Frontal cortex (tissue), 4 donors: ENCODE measurements at places on chromosomes 7 and 10. TPM values are rescaled to one million over a fixed set of nuclear protein-coding genes. Genes with fewer than 3 reads are reported as not detected.

- DNase-seq, result no peak
Measured at GRCh38 chr10:6280291-6280690, 77.6 kb downstream of the PFKFB3 start.

SPDYE2 gene
- total RNA-seq, result not detected

FKBP6 gene
- total RNA-seq, result not detected

ETV1 gene
- total RNA-seq, result 43.2 TPM

SLC13A4 gene
- total RNA-seq, result 12.6 TPM

UTF1 gene
- total RNA-seq, result not detected

DNA sequence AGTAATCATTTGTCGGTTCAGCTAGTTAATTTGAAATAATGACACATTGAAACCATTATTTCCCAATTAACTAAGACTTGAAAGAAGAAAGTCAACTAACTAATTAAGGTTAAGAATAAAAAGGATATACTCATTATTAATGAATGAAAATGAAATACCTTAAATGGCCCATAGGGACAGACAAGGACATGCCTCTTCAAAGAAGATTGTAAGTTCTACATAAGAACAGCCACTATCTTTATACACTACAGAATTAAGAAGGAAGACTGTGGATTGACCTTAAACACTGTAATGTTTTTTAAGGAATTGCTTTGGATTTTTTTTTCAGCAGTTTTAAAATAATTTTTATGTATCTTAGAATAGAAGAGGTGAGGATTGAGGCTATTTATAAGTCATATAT is 60.7 kb downstream of the CSTF2T start:
- no peak for DNase-seq

DNA sequence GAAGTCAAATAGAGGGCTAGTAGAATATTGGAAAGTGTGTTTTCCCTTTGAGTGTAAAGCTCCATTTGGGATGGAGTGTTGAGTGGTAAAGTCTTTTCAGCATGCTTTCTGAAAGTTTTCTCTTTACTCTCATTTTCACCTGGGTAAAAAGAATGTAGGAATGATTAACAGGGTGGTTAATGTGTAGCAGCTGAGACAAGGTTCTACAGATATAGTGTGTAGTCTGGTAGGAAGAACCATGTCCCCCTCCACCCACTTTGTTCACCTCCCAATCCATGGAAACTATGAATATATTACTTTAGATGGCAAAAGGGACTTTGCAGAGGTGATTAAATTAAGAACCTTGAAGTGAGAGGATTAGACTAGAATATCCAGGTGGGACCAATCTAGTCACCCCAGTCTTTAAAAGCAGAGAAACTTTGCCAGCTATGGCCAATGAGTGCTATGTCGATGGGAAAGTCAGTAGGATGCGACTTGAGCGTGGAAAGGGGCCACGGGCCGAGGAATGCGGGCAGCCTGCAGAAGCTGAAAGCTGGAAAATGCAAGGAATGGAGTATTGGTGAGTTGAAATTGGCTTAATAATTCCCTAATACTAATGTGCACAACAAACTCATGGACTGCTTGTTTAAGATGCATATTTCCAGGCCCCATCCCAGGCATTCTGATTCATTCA is 166.3 kb upstream of the AHR start:
- no peak for DNase-seq

PRKG1 gene
- 15.5 TPM for total RNA-seq

DNA sequence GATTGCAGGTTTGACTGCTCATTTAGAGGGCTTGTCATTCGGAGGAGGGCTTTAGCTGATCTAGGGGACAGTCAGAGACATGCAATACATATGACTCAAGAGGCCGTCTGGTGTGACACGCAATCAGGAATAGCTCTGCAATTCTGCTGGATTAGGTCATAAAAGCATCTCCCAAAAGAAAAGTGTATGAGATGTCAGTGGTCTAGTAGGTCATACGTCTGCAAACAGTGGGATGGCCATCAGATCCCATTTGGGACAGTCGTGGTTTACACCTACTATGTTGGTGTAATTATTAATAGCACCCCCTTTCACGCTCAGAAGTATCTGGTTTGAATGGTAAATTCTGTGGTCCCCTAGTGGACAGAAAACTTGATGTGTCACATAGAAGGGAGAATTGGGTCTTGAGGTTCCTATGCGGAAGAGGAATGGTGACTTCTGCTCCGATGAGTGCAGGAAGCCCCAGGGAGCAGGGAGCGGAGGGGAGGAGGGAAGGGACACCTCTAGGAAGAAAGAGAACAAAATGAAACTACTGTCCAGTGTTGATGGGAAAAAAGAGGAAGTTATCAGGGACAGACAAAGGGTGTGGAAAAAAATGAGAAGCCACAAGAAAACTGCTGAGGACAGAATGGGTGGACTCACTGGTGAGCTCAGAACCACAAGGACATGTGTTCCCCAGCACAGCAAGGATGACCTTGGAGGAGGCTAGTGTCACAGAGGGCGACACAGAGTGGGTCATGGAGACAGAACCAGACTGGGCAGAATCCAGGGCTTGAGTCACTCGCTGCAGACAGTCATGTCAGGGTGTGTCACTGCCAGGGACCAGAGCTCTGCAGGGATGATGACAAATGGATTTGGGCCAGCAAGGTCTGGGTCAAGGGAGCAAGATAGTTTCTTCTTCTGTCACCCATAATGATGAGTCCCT is 59.9 kb downstream of the MAP3K8 start:
- DNase-seq, result no peak

CADPS2 gene
- total RNA-seq, result 9.8 TPM

VPS50 gene
- 119 TPM for total RNA-seq

DNA sequence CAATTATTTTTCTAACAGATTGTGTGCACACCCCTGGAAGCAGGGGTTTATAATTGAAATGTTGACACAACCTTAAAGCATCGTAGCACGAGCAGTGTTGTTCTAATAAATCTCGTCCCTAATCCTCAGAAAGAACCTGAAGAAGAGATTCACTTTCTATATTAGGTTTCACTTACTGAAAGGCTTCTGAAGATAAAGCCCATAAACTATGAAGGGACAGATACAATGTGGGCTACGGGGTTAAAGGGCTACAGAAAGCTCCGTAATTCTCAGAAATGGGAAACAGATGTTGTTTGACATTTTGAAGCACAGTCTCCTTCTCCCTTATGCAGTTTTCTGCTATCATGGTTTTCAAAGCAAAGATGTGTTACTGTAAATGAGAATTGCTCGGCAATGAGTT is 479.6 kb downstream of the GATA3 start:
- DNase-seq, result no peak

HOXA7 gene
- not detected for total RNA-seq

DNA sequence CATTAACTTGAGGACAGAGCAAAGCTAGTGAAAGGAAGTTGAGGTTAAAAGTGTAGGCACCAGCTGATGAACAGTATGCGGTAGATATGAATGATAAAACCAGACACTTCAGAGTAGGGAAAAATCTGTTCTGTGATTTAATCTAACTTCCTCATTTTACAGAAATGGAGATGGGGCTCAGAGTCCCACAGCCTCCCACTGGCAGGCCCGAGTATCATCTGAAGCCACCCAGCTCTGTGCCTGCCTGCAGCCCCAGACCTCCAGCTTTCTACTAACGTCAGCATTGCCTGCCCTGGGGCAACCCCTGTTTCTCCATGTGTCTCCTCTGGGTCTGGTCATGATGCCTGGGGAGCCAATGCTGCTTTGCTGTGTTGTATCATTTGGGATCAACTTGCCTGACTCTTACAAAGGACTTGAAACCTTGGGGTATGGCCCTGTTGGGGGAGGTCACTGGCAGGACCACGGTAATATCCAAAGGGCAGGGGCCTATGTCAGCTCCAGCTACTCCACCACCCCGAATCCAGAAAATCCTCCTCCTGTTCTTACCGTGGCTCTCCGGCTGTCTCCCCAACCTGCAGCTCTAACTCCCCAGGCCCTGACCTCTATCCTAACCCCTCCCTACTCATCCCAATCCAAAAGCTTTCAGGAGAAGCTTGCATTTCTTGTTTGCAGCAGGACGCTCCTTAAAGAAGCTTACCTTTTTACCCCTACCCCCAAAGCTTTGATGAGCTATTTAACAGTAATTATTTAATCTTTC is 56.2 kb upstream of the NPY start:
- DNase-seq, result no peak

DNA sequence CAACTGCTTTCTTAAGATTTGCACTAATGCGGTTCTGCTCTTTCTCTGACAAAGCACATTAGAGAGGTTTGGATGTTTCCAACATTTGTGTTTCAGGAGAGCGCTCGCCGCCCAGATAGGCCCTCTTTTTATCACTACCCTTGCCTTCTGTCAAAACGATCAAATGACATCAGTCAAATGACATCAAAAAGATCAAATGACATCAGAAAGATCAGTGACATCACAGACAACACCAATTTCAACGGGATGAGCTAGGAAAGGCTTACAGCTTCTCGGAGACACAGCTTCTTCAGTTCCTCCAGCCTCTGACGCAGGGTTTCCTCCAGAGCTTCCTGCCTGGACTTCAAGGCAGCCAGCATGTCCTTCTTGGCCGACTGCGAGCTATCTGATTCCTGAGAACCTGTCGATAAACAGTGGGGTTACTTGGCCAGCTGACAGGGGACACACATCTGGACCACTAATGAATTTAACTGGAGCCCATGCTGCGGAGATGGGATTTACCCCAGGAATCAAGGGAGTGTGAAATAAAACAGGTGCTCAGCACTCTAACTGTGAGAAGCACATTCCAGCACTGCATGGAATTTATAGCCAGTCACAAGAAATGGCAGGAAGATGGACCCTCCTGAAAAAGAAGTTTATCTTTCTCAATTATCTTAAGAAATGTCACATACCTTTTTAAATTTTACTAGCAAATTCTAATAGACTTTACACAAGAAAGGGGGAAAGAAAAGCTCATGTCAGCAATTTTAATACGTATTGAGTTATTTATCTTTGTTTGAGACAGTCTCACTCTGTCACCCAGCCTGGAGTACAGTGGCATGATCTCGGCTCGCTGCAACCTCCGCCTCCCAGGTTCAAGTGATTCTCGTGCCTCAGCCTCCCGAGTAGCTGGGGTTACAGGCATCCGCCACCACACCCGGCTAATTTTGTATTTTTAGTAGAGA is 88.2 kb downstream of the PRPF18 start:
- no peak for DNase-seq

TNRC18 gene
- total RNA-seq, result 40.8 TPM

GRCh38 chr7:96200740-96201139 is 121.2 kb downstream of the SLC25A13 start:
- no peak for DNase-seq

DNA sequence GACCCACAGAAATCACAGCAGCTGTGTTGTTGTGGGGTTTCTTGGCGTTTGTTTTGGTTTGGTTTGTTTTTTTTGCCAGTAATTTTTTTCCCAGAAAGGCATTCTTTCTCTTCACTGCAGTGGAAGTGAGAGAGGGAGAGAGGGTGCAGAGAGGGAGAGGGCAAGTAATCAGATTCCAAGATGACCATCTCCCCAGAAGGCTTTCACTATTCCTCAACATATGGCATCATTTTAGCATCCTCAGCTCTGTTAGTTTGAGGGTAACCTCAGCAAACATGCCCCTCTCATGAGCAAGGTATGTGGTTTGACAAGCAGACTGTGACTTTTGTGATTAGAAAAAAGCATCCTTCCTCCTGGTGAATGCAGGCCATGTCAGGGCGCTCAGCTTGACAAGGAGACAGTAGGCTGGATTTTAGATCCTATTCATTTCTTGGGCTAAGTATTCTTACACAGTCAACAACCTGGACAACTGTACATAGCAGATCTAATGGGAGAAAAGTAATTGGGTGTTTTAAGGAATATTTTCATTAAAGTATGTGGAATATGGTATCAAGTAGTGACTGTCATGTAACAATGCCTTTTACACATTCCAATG is 86.3 kb upstream of the PIK3CG start:
- no peak for DNase-seq

DNA sequence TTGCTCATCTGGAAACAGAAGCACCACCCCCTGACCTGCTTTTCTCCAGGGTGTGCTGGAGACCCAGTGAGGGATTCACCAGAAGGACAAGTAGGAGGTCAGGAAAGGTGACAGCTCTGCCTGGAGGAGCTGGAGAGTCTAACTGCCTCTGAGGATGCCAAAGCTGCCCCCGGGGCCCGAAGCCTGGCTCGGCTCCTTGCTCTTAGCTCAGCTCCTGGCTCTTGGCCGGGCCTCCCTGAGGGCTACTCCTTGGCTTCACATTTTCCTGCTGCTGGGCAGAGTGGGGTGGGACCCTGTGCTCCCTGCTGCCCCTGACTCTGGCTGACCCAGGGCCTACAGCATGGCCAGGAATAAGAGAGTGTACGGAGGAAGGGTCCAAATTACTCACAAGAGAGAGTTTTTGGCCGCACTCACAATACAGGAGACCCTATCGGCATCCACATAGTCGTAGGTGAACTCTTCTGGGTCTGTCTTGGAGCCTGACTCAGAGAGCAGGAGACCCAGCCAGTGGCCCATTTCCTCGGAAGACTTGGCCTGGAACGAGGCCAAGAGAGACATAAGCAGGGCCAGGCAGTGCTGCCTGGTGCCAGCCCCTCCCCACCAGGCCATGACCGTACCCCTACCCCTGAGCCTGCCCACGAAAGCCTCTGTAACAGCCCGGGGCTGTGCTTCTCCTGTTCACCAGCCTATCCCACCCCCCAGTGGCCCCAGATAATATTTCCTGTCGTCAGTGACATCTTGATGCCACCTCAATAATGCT is 63.1 kb downstream of the VWA2 start:
- no peak for DNase-seq

GRCh38 chr7:151687523-151688235 is 168.0 kb upstream of the RHEB start:
- no peak for DNase-seq

DNA sequence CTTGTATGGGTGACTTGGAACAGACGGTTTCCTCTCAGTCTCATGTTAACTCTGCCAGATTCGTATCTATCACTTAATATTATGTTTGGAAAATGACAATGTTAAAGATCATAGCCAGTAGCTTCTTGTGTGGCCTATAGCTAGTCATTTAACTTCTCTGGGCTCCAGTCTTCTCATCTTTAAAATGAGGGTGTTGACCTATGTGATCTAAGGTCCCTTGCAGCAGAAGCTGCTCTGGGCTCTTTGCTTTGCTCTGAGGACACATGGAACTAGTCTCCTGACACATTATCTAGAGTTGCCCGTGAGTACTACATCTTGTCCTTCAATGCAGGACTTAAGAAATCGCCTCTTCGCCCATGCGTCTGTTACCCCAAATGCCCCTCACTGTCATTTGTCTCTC is 93.1 kb downstream of the TMEM178B start:
- DNase-seq, result no peak

GRCh38 chr10:71390461-71390835 is 6.3 kb upstream of the CDH23 start:
- DNase-seq, result no peak

GRCh38 chr7:4822677-4823076 is 39.2 kb downstream of the PAPOLB start:
- DNase-seq, result no peak

GRCh38 chr7:106092204-106092603 is 19.9 kb downstream of the SYPL1 start:
- DNase-seq, result no peak

GRCh38 chr10:133530506-133530905 is 3.3 kb downstream of the CYP2E1 start:
- no peak for DNase-seq

DNA sequence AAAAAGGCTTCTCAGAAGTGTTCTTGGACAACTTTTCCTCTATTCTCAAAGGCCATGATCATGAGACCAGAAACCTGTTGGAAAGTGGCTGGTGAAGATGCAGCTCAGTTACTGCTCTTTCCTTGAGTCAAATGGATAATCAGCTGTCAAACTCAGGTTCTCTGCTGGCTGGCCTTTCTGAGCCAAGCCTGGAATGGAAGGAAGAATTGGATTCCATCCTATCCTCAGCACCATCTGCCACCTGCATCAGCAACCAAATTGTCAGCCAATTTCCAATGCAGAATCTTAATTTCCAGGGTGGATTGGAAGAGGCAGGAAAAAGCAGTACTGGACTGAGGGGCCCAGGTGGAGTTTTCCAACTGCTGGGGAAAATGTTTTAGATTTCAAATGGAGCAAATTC is 631.7 kb downstream of the KCNMA1 start:
- DNase-seq, result no peak
